ENCODE measurements at places on chromosomes 5 and 9. TPM values are rescaled to one million over a fixed set of nuclear protein-coding genes. Genes with fewer than 3 reads are reported as not detected.

Gene IL5
- polyA plus RNA-seq = 0.29 TPM

Gene KYAT1
- 6.2 TPM for polyA plus RNA-seq

Gene NDFIP1
- 54.7 TPM for polyA plus RNA-seq

Gene PCDHA1
- polyA plus RNA-seq = 0.10 TPM

Gene PTGER4
- 6.9 TPM for polyA plus RNA-seq

Gene RPP25L
- polyA plus RNA-seq = 20.3 TPM

Gene PCYOX1L
- polyA plus RNA-seq = 9.1 TPM

- DNase-seq = no peak
These were observed 119.4 kb upstream of the ACTBL2 start for GRCh38 chr5:57601996-57602395.

- DNase-seq = no peak
These were observed 193.1 kb upstream of the PTGER4 start for GRCh38 chr5:40486437-40487275.

- no peak for DNase-seq
These were observed 567.1 kb downstream of the CSNK1G3 start for GRCh38 chr5:124079062-124079461.

DNA sequence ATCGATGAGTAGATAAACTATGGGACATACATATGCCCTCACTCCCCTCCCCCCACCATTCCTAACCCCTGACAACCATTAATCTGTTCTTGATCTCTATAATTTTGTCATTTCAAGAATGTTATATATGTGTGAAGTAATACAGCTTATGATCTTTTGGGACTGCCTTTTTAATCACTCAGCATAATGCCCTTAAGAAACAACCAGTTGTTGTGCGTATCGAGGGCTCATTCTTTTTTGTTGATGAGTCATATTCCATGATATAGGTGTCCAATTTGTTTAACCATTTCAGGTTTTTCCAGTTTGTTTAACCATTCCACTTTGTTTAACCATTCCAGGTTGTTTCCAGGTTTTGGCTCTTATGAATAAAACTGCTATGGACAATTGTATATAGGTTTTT lies 75.6 kb downstream of the ARHGEF28 start:
- no peak for DNase-seq

- no peak for DNase-seq
These were observed 7.2 kb downstream of the TOR1A start for GRCh38 chr9:129816501-129817435.

DNA sequence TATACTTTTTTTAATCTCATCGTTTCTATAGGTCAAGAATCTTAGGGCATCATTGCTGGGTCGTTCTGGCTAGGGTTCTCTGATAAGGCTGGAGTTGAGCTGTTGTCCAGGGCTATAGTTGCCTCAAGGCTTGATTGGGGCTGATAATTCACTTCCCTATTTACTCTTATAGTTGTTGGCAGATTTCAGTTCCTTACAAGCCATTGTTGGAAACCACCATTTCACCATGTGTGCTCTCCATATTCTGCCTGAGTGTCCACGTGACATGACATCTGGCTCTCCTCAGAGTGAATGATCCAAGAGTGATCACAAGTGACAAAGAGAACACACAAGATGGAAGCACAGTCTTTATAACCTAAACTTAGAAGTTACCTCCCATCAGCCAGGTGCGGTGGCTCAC lies 852.2 kb downstream of the EFNA5 start:
- DNase-seq = no peak

- no peak for DNase-seq
These were observed 41.9 kb downstream of the LIX1 start for GRCh38 chr5:97100476-97100875.

DNA sequence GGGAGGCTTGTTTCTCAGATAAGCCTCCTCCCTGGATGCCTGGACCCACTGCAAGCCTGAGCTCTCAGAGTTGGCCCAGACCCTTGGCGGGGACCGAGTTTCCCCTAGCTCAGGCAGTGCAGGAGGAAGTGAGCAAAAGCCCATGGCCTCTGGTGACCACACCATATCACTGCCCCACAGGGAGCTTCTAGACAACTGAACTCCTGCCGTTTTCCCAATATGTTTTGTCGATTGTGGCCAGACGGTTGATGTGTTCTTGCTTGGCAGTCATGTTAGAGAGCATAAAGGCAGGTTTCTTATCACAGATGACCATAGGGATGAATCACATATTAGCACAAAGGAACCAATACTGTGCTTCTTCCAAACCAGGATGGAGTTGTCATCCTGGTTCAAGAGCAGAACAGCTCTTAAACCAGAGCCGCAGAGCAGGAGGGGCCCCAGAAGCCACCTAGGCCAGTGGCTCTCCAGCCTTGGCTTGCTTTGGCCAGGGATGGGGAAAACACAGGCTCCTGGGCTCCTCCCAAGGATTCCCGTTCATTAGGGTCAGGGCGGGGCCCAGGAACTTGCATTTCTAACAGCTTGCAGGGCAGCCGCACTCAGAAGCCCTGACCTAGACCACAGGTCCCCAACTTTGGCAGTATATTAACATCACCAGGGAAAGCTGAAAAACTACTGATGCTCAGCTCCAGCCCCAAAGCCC lies 113.1 kb upstream of the TBC1D2 start:
- DNase-seq = no peak

DNA sequence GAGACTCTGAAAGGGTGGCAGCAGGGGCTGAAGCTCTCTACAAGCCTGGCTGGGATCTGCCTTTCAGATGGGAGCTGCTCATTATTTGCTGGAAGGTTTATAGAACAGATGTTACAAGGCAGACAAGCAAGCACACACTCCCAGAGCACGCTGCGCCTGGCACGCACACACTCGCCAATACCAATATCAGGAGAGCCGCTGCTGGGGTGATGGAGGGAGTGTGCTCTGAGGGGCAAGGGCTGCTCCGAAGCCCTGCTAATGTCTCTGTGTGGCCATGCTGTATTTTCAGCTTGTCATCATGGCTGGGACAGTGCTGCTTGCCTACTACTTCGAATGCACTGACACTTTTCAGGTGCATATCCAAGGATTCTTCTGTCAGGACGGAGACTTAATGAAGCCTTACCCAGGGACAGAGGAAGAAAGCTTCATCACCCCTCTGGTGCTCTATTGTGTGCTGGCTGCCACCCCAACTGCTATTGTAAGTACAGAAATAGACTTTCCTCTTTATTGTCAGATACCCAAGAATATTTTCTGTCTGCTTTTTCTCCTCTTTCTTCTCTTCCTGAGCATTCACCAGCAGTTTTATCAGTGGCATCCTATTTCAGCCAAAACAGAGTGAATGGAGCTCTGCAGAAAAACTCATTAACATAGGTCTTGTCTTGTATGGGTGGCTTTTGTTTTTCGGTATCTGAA lies 115.1 kb downstream of the BAAT start:
- DNase-seq = no peak

DNA sequence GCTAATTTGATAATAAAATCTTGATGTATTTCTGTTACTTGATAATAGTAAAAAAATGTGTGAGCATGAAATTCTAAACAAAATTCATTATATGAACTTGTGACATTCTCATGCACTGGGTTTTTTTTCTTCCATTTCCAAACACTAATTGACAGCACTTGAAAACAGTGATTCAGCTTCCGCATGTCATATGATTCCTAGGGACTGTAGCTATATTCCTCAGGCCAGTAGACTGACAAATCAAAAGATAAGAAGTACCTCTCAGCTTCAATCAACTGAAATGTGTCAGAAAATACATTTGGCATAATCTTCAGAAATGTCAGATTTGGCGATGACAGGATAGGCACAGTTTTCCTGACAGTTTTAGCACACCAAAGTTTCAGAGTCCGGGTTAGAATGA lies 52.5 kb downstream of the EFNA5 start:
- no peak for DNase-seq

DNA sequence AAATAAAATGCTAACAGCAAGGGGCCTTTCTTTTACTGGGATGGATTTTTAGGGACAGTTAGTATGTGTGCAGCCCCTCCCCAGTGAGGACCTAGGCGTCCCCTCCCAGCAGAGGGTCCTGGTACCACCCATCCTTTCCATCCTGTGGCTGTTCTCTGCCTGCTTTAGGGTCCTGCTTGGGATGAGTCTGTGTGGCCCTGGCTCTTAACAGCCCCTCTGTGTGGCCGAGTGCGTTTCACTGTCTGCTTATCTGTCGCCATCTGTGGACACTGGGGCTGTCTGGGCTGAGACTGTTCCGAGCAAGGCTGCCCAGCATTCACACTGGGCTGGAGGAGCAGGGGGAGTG lies 17.0 kb downstream of the WNK2 start:
- no peak for DNase-seq

DNA sequence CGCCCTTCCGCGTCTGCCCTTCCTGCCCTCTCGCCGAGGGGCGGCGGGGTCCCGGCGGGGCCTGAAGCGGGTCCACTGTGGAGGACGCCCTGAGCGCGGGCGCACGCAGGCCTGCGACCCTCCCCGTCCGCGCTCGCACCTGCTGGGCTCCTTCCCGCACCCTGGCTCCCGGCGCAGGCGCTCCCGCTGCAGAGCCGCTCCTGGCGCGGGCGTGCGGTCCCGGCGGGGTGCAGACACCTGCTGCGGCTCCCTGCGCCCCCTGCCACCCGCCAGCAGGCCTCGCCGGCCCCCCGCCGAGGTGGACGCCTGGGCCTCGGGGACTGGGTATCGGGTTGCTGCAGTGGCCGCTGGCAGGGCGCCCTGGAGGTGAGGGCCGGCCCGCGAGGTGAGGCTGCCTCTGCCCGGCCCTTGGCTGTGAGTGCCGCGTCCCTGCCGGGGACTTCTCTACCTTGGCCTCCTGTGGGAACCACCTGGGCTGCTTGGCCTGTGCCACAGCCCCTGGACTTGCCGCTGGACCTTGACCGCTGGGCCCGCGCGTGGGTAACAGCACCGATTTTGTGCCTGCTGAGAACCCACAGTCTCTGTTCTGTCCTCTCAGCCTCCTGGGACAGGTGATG lies 627 bp downstream of the ARRDC1 start:
- DNase-seq = no peak

DNA sequence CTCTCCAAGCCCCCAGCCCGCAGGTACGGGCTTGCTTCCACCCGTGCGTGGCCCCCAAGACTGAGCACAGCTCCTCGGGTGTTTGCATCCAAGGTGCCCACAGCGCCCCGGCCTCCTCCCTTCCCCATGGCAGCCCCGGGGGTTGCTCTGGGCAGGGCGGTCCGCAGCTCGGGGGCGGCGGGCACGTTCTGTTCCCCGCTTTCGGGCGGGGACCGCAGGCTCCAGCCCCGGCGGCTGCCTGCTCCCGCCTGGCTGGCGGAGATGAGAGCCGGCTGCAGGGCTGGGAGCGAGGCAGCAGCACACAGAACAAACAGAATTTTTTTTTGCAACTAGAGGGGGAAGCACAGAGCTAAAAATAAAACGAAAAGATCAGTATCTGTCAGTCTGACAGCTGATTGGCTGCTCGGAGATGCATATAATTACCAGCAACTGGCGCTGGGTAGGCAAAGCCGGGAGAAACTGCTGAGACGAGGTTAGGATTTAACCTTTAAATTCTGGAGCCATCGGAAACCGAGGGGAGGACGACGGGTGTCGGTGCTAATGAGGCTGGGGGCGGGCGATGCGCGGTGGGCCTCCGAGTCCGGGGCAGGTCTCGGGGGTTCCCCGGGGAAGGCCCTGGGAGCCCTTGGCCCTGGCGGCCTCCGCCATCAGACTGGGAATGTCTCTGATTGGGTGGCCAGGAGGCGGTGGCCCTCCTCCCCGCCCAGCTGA lies 142.7 kb upstream of the IER5L start:
- DNase-seq = peak; percentile 77

DNA sequence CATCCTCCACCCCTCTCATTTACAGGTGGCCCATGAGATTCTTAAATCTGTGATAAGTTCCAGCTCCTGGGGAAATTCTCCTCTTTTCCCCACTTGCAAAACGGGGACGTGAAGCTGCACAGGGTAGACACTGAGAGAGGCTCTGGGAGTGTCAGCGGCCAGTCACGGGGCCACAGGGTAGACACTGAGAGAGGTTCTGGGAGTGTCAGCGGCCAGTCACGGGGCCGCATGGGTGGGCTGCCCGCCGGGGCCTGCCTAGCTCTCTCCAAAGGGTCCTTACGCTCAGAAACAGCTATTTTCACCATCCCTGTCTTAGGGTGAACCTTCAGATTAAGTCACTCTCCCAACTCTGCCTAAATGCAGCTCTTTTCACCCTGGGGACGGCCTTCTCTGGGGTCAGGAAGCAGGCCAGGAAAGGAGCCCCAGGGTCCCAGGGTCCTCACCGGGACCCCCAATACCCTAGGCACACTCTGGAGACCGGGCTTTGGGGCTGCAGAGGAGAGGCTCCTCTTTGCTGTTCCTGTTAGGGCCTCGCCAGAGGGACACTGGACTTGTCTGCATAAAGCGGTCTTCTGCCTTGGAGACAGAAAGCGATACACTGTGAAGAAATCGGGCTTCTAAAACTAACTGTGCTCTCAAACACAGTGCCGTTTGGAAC lies 1.5 kb downstream of the FAM78A start:
- no peak for DNase-seq

GRCh38 chr9:100308965-100309564 lies 43.7 kb downstream of the TEX10 start:
- DNase-seq = no peak

- no peak for DNase-seq
These were observed 1.2 kb downstream of the CKMT2 start for GRCh38 chr5:81234299-81234698.

GRCh38 chr5:55231919-55232270 lies 1.5 kb downstream of the CCNO start:
- DNase-seq = no peak

DNA sequence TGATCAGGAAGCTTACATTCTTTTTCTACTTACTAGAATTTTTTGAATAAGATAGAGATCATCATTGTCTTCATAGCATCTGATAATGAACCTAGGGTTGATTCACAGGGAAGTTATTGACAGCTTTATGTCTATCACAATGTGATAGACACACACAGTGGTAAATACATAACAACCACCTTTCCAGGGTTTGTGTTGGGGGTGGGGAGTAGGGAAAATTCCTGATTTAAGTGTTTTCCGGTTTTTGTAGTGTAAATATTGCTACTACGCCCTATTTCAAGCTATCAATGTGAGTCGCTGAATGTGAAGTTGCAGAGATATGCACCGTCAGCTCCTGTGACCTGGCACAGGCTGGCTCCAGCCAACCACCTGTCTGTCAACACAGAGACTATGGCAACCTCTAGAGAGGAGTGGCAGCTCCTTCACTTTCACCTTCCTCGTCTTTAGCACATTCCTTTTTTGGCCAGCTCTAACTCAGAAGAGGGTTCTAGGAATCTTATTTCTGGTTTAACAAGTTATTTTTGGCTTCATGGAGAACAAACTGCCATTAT lies 224.9 kb downstream of the MAT2B start:
- no peak for DNase-seq

DNA sequence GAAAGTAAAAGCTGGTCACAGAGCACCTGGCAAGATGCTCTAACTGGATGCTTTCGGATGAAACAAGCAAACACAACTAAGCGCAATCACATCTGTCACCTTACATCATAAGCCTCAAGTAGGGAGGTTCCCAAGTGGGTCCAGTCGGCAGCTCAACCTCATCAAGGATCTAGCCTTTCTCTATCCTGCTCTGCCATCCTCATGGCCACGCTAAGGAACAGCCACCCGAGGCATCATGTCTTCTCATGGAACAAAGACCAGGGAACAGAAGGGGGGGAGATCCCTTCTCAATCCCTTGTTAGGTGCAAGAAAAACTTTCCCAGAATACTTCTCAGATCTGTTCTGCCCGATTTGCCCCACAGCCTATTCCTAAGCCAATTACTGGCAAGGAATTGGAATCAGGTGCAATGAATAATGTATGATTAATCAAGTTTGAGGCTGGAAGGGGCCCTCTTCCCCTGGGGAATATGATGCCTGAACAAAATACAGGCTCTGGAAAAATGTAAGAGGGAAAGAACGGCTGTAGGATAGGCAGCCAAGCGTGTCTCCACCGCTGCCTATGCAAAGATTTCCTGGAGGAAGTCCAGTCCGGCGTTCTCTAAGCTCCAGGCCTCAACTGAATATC lies 1.3 kb upstream of the HABP4 start:
- DNase-seq = no peak

GRCh38 chr9:109474944-109475343 lies 23.2 kb downstream of the PTPN3 start:
- no peak for DNase-seq

All from forelimb muscle (tissue), 1 donor.